ENCODE measurements at places on chromosomes 12 and 14.

DNA sequence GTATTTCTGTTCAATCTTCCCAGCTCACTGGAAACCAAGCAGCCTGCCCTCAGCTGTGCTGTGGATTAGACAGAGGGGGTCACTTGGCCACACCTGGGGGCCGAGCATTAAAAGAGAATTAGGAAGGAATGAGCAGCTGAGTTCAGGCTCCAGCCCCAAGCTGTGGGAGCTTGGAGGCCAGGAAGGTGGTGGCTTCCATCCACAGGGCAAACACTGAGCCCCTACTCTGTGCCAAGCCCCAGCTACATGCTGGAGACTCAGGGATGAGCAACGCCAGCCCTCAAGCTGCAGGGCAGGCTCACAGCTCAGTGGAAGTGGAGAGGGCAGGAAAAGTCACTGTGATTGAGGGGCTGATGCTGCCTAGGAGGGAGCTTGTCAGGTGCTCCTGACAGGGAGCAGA, 412.7 kb downstream of the BCL11B start:
- ATAC-seq, result no peak

DNA sequence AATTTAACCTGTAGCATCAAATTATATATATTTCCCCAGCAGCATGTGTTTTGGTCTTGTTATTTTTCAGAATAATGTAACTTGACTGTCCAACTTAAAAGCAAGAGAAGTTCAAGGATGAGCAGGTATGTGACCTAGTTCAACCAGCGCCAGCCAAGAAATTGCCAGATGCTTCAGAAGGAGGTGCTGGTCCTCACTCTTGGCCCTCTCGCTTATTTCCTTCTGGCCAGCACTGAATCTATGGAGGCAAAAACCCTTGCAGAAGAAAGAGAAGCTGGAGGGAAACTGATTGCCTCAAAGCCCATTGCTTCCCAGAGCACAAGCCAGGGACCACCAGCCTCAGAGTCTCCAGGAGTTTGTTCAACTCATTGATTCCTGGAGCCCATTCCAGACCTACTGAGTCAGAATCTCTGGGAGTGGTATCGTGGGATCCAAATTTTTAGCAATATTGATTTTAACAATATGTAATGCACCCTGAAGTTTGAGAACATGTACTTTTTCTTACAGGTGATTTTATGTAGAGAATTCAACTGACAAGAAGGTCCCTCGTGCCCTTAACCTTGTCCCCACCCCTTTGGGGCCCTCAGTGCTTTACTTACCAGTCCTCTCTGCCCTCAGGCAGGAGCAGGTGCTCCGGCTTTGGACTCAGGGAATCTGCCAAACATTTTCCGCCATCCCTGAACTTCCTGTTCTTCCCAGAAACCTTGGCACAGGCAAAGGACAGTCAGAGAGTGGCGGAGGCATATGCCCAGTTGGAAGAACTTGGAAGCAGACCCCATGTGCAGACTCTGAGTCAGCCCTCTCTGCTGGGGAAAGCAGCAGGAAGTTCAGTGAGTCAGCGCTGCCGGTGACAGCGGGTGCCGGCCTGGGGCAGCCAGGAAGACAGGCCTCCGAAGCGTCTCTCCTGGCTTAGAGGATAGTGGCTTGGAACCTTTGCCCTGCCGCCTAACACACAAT, 10.4 kb downstream of the BEST3 start:
- ATAC-seq, result peak; percentile 98

DNA sequence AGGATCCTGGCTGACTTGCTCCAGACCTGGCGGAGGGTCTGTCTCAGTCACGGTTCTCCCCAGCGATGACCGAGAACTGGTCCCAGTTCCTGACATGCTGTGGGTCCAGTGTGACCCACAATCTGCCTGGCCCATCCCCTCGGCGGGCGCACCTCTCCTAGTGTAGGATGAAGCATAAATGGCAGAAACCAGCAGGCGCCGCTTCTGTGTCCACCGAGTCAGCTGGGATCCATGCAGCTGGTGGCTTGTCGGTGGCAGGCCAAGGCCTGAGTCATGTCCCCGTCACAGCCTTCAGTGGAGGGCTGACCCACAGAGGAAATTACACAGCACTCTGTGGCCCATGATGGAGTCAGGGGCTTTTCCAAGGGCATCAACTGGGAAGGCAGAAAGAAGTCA, 38.5 kb downstream of the NFKBIA start:
- no peak for ATAC-seq

DNA sequence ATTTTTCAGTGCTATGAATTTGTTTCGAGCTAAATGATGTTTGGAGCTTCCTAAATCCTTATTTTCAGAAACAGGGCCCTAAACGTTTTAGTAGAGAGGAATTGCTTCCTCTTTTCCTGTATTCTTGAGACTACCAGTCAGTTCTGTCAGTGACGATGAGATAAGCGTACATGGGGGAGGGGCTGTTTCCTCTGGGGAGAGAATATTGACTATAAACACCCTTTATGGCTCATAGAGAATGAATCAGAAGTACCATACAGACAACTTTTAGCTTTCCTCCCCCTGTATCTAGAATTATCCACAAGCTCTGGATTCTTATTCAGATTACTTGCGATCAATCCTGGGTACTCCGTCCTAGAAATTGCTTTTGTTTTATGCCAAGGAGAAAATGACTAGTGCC, 5.1 kb downstream of the TBK1 start:
- no peak for ATAC-seq

DNA sequence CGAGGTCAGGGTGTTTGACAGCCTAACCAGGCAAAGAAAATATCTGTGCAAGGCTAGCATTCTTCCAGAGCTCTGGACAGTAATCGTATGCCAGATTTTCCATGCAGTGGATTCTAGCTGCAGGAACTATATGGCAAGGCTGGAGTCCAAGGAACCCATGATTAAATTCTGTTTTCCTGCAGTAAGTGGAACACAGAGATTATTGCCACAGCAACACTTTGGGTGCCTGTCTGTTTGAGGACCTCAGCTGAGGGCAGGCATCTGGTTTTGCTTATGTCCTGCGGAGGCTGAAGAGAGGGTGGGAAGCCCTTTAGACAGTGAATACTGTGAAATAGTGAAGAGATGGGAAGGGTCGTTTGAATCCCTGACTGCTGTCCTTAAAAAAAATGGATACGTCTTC, 104.4 kb downstream of the DAD1 start:
- ATAC-seq, result no peak

- no peak for ATAC-seq
Observed at GRCh38 chr14:22296088-22296487, 292.9 kb downstream of the DAD1 start.

- ATAC-seq, result no peak
Observed at GRCh38 chr14:69045857-69046475, 66.9 kb upstream of the ACTN1 start.

DNA sequence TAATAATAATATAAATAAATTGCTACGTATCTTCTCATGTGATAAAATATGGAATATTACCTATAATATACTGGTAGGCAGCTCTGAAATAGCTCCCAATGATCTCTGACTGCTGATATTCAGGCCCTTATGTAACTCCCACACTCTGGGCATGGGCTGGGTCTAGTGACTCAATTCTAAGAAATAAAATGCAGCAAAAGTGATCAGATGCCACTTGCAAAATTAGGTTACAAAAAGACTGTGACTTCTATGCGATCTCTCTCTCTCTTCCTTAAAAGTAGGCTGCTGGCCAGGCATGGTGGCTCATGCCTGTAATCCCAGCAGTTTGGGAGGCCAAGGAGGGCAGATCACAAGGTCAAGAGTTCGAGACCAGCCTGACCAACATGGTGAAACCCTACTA, 10.3 kb upstream of the CACNB3 start:
- no peak for ATAC-seq

GRCh38 chr14:93859957-93860356, 67.2 kb upstream of the FAM181A start:
- no peak for ATAC-seq

GRCh38 chr12:97714107-97714563, 251.5 kb downstream of the RMST start:
- ATAC-seq, result no peak

GRCh38 chr12:84495711-84496110, 416.9 kb downstream of the SLC6A15 start:
- no peak for ATAC-seq

DNA sequence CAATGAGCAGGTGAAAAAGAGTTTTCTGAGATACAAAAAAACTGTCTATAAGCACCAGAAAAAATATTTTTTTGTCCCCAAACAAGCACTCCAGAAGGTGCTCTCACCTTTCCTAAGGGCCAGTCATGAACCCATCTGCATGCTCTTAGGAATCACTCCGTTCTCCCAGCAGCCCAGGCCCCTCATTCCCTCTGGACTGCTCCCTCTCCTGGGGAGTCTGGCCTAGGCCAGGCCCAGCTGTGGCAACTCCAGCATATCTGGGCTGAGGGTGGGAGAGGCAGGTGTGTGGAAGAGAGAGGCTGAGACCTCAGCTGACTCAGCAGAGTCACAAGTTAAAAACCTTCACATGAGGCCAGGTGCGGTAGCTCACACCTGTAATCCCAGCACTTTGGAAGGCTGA, 54.6 kb downstream of the TRAFD1 start:
- ATAC-seq, result no peak

GRCh38 chr14:39203659-39204606, 28.9 kb downstream of the PNN start:
- ATAC-seq, result no peak

DNA sequence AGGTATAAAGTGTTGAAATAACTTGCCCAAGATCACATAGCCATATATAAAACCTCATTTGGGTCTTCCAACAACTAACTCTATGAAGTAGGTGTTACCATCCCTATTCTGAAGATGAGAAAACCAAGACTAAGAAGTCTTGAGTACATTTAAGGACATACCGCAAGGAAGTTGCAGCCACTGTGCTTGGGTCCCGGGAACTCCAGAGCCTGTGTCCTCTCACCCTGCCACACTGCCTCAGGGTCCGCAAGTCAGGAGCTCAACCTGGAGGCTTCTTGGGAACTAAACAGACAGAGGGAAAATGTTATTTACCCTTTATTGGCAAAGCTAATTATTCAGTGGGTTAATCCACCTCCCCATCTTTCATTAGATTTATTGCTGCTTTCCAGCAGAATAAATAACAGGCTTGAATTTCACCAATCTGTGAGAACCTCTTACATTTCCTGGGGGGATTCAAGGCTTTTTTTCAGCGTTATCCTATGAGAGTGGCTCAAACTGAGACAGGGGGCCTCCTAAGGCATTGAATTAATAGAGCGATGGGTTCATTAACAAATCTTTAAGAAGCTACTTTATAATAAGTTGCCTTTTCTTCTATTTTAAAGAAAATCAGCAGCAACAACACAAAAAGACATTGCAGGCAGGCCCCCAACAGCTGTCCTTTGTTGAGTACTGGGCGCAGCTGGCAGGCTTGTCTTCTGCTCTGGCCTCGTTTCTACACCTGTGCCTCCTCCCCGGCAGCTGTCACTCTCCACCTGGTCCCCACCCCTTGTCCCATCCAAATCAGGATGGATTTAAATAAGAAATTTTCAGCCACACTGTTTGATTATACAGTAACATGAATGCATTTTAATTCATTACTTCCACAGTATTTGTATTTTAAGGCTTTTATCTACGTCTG, 25.3 kb downstream of the PHLDA1 start:
- ATAC-seq, result no peak

DNA sequence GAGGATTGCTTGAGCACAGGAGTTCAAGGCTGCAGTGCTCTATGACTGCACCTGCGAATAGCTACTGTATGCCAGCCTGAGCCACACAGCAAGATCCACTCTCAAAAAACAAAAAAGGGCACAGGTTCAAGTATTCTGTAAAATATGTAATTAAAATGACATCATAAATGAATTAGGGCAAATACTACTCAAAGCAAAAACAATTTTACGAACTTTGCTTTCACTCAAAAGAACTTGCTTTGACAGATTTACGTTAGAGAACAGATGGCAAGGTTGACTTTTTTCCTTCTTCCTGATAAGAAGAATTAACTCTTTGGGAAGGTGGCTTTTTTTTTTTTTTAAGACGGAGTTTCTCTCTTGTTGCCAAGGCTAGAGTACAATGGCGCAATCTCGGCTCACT, 44.0 kb upstream of the EAPP start:
- ATAC-seq, result no peak

DNA sequence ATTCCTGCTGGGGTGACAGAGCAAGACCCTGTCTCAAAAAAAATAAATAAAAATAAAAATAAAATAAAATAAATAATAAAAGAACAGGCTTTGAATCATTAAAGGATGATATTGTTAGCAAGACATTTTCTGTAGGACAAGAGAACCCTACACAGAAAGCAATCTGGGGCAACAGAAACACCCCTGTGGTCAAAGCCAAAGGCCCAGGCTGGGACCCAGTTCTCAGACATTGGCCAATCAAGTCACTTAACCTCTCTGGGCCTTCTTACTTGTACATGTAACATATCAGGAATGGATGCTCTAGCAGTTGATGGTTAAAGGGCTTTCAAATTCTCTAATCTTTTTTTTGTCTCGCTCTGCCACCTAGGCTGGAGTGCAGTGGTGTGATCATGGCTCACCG, 35.5 kb upstream of the TESC start:
- ATAC-seq, result no peak

DNA sequence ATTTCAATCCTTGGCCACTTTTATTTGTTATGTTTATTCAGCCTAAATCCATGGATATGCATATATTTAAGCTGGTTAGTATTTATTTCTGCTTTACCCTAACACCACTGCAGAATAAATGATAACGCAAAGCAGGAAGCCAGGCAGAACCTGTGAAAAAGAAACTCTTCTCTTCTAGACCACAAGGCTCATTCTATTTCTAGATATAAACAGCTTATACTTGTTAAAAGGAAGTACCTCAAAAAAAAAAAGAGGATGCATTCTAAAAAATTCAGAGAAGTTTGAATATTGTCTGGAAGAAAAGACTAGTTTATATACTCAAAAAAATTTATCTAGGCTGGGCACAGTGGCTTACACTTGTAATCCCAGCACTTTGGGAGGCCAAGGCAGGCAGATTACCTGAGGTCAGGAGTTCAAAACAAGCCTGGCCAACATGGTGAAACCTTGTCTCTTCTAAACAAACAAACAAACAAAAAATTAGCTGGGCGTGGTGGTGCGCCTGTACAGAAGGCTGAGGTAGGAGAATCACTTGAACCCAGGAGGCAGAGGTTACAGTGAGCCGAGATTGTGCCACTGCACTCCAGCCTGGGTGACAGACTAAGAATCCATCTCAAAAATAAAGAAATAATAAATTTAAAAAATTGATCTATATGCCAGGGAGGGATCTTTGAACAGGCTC, 55.8 kb downstream of the GALNT4 start:
- ATAC-seq, result no peak

GRCh38 chr12:7884689-7885088, 12.0 kb upstream of the SLC2A14 start:
- ATAC-seq, result no peak

- no peak for ATAC-seq
Observed at GRCh38 chr14:72528059-72528862, 365.6 kb downstream of the DPF3 start.

- ATAC-seq, result no peak
Observed at GRCh38 chr14:87971010-87971409, 22.0 kb downstream of the GALC start.

DNA sequence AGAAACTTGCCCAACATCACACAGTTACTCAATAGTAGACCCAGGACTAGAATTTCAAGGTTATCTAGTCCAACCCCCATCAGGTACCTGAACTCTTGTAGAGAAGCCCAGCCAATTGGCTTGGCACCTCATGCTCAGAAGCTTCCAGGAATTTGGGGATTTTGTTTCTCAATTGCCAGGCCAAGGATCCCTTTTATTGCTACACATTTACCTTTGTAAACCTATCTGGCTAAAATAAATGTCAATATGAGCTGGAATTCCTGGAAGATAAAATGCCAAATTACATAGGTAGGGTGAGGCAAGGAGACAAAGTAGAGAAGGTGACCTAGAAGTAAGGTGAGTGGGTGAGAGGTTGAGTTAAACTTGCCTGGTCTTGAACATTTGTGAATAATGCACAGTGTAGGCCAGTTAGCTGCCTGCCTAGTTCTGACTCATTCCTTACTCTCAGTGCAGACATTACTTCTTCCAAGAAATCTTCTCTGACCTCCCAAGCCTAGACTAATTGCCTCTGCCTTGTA, 36.3 kb downstream of the SDR9C7 start:
- no peak for ATAC-seq
